Stimulated activated CD4-positive, alpha-beta T cell treated with anti-CD3 and anti-CD28 coated beads, Interleukin-4, amount 100 ng/mL, for 24 hours (primary cell): ENCODE measurements at places on chromosomes 1 and 21.

GRCh38 chr1:110056285-110056683 is 14.2 kb downstream of the ALX3 start:
- no peak for DNase-seq

DNA sequence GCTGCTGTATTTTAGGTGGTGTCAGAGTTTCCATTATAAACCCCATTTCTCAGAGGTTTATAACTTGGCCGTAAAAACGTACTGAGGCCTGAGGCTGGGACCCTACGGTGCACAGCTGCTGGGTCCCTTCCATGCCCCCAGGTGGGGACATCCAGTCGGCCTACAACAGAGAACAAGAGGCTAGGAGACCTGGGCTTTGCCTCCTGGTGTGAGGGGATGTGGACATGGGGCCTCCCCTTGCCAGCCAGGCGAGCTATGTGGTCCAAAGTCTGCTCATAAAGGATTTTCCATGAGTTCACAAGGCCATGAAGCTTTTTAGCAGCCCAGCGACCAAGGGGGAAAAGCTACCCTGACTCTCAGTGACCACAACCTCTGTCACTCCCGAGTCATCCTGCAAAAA is 261.5 kb upstream of the VAMP3 start:
- DNase-seq = no peak

DNA sequence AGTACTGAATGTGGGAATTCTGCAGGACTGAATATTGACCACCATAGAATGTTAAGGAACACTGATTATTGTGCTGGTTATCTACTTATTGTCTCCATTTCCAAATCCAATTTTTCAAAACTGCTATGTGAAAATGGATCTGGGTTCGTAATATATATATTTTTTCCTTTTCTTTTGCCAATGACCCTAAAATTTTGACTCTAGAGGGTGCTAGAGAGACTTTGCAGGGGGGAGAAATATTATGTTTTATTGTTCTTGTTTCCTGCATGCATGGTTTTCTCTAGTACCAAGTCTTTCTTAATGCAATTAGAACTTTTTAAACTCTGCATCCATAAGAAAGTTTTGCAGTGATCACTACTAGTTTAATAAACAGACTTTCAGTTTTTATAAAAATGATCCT is 1256.9 kb downstream of the BRINP3 start:
- DNase-seq = no peak

DNA sequence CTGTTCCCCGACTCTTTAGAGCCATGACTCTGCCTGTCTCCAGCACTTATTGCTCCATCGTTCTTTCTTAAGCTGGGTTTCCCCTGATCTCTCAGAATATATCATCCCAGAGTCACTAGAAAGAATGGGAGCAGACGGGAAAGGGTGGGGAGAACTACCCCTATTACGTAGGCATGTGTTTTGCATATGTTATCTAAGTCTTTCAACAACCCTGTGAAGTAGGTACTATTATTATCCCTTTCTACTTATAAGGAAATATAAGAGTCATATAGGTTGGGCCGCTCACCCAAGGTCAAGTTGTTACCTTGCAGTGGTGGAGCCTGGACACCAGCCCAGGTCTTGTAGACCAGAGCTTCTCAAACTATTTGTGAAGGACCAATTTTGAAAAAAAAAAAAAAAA is 38.7 kb downstream of the ELF3 start:
- no peak for DNase-seq

DNA sequence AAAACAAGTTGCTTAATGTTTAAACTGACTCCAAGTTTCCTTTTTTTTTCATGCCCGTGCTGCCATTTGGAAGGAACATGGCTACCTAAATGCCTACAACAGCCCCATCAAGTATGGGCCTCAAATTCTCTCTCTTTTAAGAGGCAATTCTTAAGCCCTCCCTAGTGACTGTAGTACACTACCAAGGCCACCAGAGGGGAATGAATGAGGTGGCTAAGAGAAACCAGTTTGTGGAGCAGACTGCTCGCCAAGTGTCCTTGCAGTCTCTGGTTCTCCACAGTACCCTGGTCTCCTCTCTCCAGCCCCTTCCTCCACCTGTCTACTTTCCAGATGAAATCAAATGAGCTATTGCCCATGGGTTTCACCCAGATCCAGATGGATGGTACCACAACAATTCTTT is 1809.6 kb downstream of the BRINP3 start:
- DNase-seq = no peak

DNA sequence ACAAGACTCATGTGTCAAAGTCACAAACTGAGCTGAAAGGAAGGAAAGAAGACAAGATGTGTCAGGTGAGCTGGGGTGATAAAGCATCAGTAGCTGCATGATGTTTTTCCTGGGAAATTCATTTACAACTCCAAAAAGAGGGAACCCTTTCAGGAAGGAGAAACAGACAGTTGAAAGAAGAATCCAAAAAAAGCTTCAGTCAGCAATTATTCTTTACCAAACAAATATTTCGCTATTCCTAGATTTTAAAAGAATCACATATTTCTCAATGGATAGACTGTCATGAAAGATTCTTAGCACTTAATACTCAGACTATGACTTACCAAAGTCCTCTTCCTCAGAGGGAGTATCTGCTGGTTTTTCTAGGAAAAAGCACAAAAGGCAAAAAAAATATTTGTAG is 214.7 kb downstream of the SLC44A5 start:
- DNase-seq = no peak

- no peak for DNase-seq
Observed at GRCh38 chr21:31248598-31248997, 95.5 kb downstream of the TIAM1 start.

DNA sequence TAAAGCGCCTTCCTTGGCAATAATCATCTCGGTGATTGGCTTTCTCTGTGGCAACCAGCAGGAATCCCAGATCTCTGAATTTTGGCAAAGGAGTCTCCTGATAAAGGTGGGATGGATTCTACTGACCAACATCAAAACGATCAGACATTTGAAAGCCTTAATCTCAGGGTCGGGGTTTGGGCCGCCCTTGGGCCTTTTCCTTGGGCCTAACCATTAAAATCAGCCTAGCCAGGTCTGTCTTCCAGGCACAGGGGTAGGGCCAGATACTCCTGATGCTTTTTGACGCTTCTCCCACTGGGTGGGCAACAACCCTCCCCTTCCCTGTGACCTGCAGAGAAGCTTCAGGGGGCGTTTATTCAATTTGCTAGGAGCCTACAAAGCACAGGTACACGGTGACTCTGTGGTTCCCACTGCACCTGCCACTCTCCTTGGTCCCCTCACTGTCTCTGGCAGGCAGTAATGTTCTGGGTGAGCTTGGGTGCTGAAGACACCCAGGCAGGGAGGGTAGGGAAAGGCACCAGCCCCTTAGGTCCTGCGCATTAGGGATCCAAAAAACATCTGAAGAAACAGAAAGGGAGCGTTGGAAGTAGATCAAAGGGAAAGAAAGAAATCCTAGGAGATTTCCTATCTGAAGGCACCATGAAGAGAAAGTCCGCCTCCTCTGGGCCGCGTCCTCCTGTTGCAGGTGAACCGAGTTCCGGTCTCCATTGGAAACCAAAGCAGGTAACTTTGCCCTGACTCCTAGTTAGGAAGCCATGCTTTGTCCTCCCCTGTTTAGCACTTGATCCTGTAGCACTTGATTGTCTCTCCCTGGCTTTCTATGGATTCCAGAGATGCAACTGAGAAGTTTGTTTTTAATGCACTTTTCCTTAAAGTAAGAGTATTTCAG is 12.3 kb downstream of the RNU1-2 start:
- no peak for DNase-seq

DNA sequence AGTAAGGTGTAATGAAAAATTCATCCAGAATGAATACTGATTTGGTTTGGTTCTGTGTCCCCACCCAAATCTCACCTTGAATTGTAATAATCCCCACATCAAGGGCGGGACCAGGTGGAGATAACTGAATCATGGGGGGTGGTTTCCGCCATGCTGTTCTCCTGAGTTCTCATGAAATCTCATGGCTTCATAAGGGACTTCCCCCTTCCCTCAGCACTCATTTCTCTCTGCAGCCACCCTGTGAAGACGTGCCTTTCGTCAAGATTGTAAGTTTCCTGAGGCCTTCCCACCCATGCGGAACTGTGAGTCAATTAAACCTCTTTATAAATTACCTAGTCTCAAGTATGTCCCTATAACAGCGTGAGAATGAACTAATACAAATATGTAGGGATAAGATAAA is 5.5 kb upstream of the SYNJ1 start:
- peak; percentile 53 for DNase-seq

DNA sequence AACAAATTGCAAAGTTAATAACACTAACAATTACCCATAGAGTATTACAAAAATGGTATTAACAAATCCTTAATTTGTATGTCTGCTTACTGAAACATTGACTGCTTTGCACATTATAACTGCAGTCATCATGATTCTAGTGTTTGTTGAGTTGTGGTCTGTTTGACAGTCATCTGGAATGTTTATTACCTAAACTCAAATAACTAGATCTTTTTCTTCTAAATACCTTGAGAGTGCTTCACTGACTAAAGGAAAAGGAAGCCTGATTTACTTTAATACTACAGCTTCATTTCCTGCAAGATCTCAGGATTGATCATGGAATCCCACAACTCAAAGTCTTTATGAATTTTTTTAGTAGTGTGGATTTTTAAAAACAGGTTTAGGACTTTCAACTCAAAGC is 70.0 kb downstream of the HMCN1 start:
- no peak for DNase-seq

DNA sequence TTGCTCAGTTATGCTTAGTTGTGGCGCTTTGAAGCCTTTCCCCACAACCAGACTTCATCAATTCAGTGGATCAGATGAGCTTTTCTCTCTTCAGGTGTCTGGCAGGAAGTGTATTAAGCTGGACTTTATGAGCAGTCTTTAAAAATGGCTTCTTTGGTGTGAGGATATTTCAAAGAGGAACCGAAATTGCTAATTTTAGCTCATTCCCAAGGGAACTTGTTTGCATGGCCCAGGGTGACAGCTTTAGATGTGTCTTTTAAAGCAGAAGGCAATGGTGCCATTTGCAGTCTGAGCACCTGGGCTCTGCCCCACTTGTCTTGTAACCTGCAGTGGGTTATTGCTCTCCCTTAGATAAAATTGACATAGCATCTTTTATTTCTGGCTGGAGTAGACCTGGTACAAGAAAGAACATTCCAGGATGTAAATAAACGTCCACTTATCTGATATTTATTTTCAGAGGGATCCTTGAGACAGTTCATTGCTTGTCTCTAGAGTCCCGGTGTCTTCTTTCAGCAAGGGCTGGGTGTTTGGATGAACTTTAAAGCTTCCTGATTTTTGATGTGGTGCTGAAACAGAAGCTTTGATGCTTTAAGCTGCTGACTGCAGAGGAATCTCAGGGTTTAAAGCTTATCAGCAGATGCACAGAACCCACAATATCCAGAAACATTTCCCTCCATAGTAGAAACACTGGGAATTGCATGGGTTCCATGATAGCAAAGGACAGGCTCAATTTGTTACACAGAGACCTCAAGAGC is 241.7 kb downstream of the ADGRL2 start:
- no peak for DNase-seq

DNA sequence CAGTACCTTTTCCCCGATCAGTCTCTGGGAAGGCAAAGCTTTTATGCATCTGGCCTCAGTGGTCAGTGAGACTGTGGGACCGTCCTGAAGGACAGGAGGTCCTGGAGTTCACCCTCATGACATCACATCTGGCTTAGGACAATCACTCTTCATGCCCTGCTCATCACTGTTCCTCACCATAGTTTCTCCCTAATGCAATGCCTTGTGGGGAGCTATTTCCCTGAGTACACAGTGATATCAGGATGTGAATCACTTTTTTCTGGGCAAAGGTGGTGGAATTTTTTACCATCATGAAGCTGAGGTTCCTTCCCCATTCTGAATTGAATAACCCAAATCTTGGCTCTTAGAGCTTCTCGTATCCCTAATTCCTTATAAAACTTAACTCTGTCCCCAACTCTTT is 34.8 kb upstream of the CFAP126 start:
- DNase-seq = no peak

DNA sequence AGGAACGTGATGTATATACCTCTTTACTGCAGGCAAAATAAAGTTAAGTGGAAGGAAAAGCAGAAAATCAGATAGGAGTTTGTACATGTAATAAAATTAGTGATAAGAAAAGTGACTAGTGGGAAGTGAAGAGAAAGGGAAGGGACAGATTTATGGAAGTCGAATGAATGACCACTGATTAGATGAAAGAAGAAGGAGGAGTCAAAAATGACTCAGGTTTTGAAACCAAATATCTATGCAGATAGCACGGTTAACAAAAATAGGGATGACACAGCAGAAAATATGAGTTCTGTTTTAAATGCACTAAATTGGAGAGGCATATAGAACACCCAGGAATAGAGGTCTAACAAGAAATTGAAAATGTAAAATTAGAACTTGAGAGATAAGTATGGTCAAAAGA is 128.0 kb downstream of the HMCN1 start:
- no peak for DNase-seq

GRCh38 chr1:50969611-50970508 is at the start of gene CDKN2C:
Gene CDKN2C, plus strand, starts transcription at chr1:50970245. Its CDS starts 124 bp downstream, at chr1:50970369.
- peak; percentile 47 for DNase-seq

DNA sequence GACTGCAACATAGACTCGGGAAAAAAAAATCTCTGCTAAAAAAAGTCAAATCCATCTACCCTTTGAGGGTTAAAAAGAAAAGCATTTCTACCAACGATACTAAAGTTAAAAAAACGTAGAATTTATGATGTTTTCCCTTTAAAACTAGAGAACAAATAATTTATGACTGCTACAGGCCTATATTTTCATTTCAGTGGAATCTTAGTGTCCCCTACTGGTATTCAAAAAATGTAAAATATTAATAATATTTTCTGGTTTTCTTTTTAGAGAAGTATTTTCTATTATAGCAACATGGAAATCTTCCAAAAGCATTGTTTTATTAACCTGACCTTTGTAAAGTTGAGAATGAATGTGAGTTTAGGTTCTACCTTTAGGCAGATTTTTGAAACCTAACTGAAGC is 1582.2 kb downstream of the MRPL39 start:
- DNase-seq = no peak

DNA sequence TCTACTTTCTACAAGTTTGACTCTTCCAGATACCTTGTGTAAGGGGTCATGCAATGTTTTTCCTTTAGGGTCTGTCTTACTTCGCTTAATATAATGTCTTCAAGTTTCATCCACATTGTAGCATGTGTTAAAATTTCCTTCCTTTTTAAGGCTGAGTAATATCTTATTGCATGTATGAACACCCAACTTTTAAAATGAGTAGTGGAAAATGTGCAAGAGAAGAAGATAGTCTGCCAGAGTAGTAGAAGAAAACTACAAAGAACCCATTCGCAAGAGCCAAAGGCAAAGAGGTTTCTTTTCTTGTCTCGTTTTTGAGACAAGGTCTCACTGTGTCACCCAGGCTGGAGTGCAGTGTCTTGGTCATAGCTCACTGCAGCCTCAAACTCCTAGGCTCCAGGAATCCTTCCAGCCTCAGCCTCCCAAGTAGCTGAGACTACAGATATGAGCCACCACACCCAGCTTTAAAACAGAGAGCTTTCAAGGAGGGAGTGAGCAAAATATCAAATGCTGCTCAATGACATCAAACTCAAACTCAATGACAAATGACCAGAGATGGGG is 9.4 kb downstream of the IL23R start:
- DNase-seq = peak; percentile 23
